ENCODE measurements at places on chromosomes 2 and 18. TPM values are rescaled to one million over a fixed set of nuclear protein-coding genes. Genes with fewer than 3 reads are reported as not detected.

Gene XIRP2
- under 0.01 TPM for total RNA-seq

Gene CRACDL
- not detected for total RNA-seq

Gene MEIS1
- total RNA-seq, result 231 TPM

Gene GATA6
- total RNA-seq, result 3.5 TPM

Gene ABCG8
- total RNA-seq, result not detected

Gene NCKAP5
- total RNA-seq, result 1.1 TPM

Gene ETAA1
- 15.4 TPM for total RNA-seq

Gene IL36G
- not detected for total RNA-seq

Gene HOXD11
- total RNA-seq, result not detected

Gene CABYR
- total RNA-seq, result 4.7 TPM

Gene SERPINB12
- not detected for total RNA-seq

Gene ARHGEF33
- 0.43 TPM for total RNA-seq

Gene CNDP1
- not detected for total RNA-seq

Gene STARD7
- total RNA-seq, result 81.0 TPM

Gene CDH20
- total RNA-seq, result not detected

Gene PIGN
- total RNA-seq, result 46.6 TPM

Gene CD8B2
- total RNA-seq, result not detected

Gene PSD4
- total RNA-seq, result 0.17 TPM

Gene CCBE1
- 24.9 TPM for total RNA-seq

Gene SLC40A1
- total RNA-seq, result 76.7 TPM

Gene TEKT4
- total RNA-seq, result not detected

Gene TANC1
- 14.7 TPM for total RNA-seq

Gene MRPS5
- 48.1 TPM for total RNA-seq

Gene SERPINB3
- not detected for total RNA-seq

Gene L3MBTL4
- 0.16 TPM for total RNA-seq

Gene CIAO1
- 62.4 TPM for total RNA-seq

Gene DSG4
- not detected for total RNA-seq

Gene CCDC148
- 0.63 TPM for total RNA-seq

Gene DNAJC5G
- total RNA-seq, result not detected

Gene DSG1
- total RNA-seq, result not detected

Data from bronchial smooth muscle cell (primary cell).